AG10803 (cell line): ENCODE measurements at places on chromosomes 2 and 18.

DNA sequence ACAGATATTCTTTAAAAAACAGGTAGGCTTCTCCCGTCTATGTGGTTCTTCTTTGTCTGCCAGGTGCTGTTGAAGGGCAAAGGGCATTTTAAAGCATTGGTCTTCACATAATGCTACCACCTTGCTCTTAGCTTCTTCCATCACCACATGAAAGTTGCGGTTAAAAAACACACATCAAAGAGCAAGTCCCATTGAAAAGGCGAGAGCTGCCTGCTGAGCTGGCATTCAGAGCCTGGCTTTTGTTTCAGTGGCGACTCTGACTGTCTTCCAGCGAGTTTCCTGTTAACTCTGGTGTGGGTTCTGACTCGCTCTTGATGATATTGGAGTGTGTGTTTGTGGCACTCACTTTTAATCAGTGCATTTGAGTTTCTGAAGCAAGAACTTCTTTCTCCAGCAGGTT is 624.9 kb upstream of the FANCL start:
- DNase-seq, result no peak

DNA sequence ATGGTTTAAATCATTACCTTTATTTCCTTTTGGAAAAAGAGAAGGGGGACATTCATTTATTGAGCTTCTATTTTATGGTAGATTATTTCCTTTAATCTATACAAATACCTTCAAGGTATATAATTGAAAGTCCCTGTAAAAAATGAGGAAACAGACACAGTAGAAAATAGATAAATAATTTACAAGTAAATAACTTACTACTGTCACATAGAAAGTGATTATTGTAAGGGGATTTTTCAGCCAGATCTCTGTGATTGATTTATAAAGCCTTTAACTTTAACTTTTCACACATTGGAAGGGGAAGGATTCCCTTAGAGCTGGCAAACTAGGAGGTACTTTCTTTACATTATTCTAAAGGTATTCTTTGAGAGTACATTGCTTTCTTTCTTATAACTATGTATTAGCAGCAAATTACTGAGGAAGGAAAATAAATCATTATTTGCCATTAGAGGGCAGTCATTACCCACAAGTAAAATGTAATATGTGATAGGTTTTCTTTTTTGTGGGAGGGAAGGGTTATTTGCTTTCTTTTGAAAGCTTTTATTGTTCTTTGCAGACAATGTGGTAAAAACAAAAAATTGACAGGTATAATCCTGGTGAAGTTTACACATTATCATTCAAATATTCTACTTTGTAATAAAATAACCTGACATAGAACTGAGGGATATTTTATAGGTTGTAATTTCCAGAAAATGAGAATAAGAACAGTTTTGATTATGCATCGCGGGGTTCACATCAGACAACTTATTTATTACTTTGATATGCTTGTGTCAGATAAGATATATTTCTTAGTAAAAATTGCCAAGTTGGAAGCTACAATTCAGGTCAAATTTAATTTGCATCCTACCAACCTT is 24.8 kb upstream of the RPE start:
- DNase-seq, result peak; percentile 36

DNA sequence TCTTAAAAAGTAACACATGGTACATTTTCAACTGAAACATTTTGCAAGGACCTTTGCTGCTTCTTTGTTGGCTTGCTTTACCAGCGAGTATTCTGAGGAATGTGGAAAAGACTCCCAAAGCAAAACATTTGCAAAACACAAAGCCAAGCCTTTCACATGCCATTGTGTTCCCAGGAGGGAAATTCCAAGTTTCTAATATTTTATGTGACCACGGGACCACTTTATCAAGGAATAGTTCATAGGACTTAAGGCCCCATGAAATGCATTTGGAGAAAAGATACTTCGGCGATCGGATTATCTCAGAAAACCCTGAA is 26.2 kb downstream of the CYP27C1 start:
- DNase-seq, result peak; percentile 94

- no peak for DNase-seq
These were observed 141.8 kb downstream of the CTIF start for GRCh38 chr18:48680339-48681250.

DNA sequence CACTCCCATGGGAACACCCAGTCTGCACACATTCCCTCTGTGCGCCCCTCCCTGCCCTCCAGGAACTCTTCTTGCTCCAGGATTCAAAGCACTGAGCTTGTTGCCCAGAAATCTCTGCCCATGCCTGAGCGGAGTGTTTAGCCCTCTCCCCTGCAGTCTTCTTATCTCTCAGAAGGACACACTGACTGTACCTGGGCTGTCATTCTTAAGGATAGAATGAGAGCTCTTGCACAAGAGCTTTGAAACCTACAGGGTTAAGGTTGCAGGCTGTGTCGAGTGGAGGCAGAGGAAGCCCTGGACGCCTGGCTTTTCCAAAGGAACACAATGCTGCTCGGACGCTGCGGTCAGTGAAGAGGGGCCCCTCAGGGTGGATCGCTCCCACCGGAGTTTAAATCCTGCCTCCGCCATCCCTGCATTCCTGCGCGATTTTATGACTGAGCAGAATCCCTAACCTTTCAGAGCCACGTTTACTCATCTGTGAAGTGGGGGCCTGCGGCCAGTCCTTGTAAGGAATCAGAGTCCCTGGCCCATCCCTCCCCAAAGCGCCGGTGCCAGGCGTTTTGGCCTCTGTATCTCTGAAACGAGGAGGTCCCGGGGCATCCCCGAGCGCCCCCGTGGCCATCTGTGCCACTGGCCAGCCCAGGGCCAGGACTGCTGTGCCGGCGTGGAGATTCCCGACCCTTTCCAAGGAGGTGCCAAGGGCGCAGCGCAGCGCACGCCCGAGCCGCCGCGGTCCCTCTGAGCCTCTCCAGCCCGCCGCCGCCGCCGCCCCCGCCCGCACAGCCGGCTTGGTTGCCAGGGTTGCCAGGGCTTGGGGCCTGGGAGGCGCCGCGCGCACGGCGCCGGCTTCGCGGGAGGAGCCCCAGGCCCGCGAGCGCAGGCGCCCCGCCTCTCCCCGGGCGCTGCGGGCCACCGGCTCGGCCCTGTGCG is 58.9 kb downstream of the FAM168B start:
- no peak for DNase-seq

- DNase-seq, result peak; percentile 76
These were observed 33.1 kb upstream of the STON1 start for GRCh38 chr2:48496849-48497248.

DNA sequence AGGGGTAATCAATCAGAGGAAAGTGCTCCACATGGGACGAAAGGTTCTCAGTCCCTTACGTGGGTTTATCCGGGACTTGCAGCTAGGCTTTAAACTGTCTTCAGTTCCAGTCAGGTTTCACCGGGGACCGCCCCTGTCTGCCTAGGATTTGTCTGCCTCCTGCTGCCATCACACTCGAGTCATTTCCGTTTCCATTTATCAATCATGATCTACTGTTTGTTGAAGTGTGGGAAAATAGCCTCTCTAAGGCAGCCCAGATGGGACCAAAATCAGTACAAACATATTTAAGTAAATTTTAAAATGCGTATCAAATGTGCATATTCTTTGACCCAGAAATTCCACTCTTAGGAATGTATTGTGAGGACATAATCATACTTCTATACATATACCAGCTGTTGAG is 10.5 kb downstream of the TRAPPC12 start:
- DNase-seq, result no peak

- no peak for DNase-seq
These were observed 49.7 kb downstream of the STAT1 start for GRCh38 chr2:190964170-190964795.

- peak; percentile 80 for DNase-seq
These were observed 66.5 kb downstream of the CLHC1 start for GRCh38 chr2:55165626-55166025.

DNA sequence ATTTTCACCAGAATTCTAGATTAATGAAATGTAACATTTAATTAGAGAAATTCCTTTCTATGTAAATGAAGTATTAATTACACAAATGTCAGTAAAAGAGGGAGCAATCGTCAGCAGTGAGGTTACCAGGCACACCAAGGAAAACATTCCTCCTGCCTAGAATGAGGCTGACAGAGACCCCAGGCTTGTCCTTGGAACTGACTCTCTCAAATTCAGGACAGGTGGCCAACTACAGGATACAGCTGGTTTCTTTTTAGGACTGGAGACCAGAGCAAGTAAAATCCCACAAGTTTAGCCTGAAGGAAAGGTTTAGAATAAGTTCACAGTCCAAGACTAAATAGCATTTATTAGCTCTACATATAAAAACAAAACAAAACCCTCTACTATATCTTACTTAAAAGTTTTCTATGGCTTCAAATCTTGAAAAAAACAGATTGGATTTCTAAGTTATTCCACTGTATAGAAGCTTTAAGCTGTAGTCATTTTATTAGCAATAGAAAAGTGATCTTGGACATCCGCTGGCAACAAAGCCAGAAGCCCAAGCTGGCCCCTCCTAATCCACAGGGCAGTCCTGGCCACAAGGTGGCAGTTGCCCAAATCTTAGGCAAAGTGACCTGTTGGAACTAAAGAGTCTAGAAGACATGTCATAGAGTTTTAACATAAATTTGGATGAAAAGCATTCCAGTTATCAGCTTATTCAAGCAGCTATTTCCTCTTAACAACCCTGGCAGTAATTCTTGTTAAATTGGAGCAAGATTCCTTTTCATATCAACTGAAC is 81.0 kb downstream of the SP3 start:
- peak; percentile 40 for DNase-seq

DNA sequence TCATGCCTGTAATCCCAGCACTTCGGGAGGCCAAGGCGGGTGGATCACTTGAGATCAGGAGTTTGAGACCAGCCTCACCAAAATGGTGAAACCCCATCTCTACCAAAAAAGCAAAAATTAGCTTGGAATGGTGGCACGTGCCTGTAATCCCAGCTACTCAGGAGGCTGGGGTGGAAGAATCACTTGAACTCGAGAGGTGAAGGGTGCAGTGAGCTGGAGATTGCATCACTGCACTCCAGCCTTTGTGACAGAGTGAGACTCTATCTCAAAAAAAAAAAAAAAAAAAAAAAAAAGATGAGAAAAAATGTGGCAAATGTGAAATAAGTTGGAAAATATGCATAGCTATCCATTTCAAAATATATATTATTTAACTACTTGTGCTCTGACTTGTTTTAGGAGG is 65.0 kb downstream of the KCNS3 start:
- DNase-seq, result no peak
